ENCODE measurements at places on chromosomes 12 and 14.

- no peak for DNase-seq
These were observed 54.0 kb upstream of the SLCO1C1 start for GRCh38 chr12:20641106-20641505.

DNA sequence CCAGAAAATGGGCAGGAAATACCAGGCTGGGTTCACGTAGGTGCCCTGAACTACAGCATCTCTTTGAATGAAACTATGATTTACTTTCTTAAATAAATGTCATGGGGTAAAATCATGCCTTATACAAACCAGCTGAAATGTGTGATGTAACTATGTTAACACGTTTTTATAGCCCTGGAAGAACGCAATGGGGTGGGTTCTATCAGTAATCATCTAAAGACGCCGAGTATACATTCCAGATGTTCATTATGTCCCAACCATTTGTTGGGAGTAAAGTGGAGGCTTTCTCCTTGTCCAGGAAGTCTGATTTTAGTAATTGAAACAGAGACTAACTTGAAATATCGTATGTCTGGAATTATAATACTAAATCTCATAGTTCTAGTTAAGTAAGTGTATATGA is 16.2 kb upstream of the IGF1 start:
- DNase-seq: no peak

- no peak for DNase-seq
These were observed 1.8 kb upstream of the AKT1 start for GRCh38 chr14:104797115-104798044.

GRCh38 chr12:89882050-89882449 is 173.4 kb upstream of the ATP2B1 start:
- DNase-seq: no peak

GRCh38 chr12:105420659-105421240 is 90.3 kb downstream of the C12orf75 start:
- peak; percentile 78 for DNase-seq

DNA sequence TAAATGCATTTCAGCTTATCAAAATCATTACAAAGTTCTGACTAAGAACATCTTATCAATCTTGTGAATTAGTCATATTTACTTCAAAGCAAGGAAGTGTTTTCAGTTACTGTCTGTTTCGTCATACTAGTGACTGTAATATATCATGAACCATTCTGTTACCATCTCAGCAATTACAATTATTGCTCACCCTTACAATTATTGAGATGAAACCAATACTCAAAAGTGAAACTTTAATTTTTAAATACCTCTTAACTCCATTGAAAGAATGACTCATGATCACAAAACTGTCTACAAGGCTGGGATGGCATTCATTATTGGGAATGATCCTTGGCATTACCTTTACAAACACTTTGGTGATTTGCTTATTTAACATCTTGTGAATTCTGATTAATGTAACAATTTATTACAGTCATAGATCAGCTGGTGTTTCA is 90.3 kb downstream of the RPS6KA5 start:
- no peak for DNase-seq

DNA sequence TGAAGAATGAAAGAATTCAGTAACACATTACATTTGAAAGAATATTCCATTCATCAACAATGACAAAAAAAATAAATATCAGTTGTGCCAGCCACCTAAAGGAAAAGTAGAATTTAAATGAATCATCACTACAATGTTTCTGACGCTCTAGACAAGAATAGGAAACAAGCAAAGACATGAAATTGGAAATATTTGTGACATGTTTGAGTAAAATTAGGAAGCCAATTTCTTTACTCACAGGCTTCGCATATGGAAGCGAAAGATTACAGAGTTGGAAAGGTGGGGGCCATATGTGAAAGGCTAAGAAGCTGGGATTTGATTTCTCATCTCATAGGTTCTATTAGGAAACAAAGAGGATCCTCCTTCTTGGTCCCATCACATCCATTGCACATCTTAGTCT is 279.0 kb downstream of the IPO8 start:
- no peak for DNase-seq

GRCh38 chr14:68076451-68076850 is 256.9 kb downstream of the RAD51B start:
- DNase-seq: no peak

- DNase-seq: no peak
These were observed 29.7 kb downstream of the PLEKHG3 start for GRCh38 chr14:64733899-64734298.

- no peak for DNase-seq
These were observed 32.2 kb upstream of the BHLHE41 start for GRCh38 chr12:26157001-26157400.

DNA sequence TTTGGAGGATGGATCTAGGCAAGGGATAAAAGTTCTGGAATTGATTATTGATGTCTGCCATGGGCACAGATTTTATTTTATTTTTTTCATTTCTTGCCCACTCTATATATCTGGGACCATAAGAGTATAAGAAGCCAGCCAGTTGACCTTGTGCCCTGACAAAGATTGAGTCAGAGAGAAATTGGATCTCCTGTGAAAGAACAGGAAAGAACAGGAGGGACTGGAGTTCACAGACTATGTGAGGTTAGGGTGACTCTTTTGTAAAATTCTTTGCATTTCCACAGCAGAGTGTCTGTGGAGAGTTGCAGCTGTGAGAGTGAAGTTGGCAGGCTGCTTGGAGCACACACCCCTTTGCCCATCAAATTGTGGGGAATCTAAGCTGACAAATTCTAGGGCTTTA is 358.4 kb upstream of the TBX3 start:
- DNase-seq: no peak

- no peak for DNase-seq
These were observed 14.7 kb upstream of the GNPNAT1 start for GRCh38 chr14:52806115-52806514.

- DNase-seq: peak; percentile 49
These were observed 22.7 kb upstream of the ZFP36L1 start for GRCh38 chr14:68815298-68816182.

DNA sequence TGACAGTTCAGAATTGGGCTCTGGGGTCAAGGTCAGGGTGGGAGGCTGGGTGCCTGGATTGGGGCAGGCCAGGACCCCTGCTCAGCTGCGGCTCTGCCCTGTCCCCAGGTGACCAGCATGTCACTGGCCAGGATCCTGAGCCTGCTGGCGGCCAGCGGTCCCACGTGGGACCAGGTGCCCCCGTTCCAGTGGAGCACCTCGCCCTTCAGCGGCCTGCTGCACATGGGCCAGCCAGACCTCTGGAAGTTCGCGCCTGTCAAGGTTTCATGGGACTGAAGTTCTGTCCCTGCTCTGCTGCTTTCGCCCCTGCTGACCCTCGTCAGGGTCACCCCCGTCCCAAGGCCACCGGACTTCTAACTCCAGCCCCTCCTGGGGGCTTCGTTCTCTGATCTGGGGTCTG is 15.3 kb downstream of the SDS start:
- DNase-seq: no peak

GRCh38 chr12:130952171-130952954 is 1.3 kb upstream of the ADGRD1 start:
- DNase-seq: no peak

GRCh38 chr12:109137055-109137454 is 20.7 kb downstream of the ACACB start:
- DNase-seq: no peak

DNA sequence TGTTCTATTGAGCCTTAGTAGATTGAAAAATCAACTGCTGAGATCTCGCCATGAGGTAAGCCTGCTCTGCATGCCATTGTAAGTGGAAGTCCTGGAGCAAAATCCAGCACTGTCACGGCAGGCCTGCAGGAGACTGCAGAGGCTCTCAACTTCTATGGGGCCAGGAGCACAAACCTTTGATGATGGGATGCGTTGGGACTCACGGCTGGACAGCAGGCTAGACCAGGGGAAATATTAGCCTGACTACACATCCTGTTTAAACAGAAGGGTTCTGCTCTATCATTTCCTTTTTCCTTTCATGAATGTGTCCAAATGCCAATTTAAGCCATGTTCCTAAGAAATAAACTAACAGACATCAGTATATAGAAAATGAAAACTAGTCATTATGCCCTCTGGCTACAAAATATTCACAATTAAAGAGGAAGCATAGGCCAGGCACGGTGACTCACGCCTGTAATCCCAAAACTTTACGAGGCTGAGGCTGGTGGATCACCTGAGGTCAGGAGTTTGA is 33.9 kb upstream of the RASSF8 start:
- no peak for DNase-seq

DNA sequence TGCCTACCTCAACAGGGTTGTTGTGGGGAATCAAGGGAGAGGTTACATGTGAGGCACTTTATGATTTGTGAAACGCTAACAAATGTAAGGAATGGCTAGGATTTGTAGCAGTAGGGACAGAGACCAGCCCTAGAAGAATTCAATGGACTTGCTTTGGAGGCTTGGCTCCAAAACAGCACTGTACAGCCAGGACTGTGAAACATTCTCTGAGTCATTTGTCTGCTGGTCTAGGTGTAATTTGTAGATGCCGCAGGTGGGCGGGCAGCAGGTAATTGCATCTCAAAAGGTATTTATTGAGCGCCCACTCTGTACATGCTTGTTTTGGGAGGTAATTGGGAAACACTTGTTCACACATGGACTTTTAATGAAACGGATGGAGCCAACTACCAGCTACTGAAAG is 11.4 kb downstream of the SLC7A8 start:
- no peak for DNase-seq

DNA sequence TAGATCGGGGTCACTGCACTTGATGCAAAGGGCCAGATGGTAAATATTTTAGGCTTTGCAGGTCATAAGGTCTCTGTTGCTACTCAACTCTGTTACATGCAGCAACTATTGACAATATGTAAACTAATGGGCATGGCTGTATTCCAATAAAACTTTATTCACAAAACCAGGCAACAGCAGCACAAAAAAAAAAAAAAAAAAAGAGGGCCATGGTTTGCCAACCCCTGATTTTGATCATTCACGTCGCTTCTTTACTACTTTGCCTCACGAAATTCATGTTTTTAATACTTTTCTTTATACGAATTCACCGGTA is 152.9 kb downstream of the RBM19 start:
- DNase-seq: no peak

DNA sequence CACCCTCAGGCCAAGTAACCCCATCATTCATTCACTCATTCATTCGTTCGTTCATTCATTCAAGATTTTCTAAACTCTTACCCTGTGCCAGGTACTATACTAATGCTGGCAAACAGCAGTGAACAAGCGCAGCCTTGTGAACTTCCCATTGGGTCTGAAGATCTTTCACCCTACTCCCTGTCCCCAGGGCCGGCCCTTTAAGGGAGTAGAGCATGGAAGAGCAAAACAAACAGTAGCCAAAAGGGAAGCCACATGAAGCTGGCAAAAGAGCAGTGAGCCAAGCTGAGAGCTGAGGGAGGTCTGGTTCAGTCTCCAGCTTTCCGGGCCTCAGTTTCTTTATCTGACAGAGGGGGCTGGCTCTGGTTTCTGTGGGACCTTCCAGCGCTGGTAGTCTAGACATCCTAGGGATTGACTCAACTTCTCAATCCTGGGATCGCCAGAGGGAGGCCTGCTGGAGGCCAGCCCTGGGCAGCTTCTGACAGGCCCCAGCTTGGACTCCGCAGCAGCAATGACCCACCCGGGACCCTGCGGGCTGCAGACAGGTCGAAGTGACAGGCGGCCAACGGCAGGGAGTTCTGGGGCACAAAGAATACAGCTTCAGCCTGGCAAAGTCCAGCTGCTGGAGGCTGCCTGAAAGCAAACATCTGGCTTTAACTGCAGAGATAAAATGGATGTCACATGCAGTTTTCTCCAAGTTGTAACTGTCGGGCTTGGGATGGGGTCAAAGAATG is 27.1 kb downstream of the ACTN1 start:
- DNase-seq: no peak

- DNase-seq: no peak
These were observed 10.3 kb upstream of the ITPR2 start for GRCh38 chr12:26843311-26843710.

DNA sequence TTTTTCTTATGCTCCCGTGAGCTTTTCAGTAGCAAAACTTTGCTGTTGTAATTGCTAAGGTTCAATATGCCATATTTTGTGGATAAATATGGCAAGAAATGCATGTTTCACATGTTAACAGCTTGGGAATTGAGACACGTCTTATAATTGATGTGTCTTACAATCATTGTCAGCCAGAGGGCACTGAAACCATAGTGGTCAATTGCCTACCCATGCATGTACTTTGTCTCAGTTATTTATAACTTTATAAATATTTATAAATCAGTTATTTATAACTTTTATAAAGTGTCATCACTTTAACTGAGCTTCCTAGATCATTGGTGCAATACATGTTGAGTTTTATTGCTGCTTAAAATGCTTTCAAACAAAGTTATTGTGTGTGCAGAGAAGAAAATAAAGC is 82.0 kb downstream of the CATSPERB start:
- no peak for DNase-seq

- no peak for DNase-seq
These were observed 188.3 kb downstream of the GXYLT1 start for GRCh38 chr12:41956353-41956752.

DNA sequence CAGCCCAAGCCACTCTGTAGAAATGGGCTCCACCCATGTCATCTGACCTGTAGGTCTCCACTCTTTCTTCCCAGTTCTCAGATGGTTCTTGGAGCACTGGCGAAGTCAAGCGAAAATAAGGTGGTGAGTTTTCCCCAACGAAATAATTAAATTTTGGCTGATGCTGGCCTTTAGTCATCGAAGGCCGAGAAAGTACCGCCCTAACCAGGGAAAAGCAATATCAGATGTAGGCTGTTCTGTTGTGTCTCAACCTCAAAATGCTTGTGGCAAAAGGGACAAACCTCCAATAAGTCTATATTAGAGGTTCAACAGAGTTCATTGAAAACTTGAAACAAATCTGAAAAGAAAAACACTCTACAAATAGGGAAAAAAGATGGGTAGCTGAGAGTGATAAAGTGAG is 48.6 kb upstream of the BCAT1 start:
- no peak for DNase-seq

- no peak for DNase-seq
These were observed 16.3 kb downstream of the AKAP6 start for GRCh38 chr14:32345311-32345791.

- DNase-seq: no peak
These were observed 69.0 kb downstream of the PPM1H start for GRCh38 chr12:62865937-62866336.

DNA sequence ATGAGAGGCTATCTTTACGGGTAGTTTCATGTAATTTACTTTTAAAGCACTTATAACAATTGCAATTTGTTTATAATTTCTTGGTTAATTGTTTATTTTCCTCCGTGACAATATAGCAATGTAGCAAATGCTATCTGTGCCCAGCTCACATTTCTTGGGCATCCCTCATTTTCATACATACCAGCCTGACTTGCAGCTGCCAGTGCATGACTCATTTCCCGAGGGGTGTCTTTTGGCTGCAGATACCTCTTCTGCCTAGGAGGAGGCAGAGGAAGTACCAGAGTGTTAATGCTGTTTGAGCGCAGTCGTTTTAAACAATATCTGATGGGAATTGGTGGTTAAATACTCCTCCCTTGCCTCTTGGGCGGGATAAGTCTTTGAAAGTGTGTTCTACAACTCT is 104.2 kb upstream of the ABCD2 start:
- no peak for DNase-seq

Data from activated CD4-positive, alpha-beta T cell treated with anti-CD3 and anti-CD28 coated beads, Interleukin-2, amount 50 U/mL, for 48 hours (primary cell).